ENCODE measurements at places on chromosomes 13 and 19.
A peak's percentile ranks its signal among the peaks of the same experiment; 100 is the strongest.

DNA sequence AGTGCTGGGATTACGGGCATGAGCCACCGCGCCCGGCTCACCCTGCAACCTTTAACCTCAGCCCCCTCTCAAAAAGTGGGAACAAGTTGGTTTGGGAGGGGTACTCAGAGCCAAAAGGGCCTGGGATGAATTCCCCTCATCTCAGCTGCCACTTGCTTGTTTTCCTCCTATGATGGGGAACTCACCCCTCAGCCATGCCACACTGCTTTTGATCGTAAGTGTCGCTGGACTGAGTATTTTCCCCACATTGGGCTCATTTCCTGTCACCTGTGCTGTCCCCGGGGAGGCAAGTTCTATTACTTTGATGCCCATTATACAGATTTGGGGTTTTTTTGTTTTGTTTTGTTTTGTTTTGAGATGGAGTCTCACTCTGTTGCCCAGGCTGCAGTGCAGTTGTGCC is 6.5 kb downstream of the R3HDM4 start:
- no peak overlapping the region for H3K4me3 ChIP-seq
- H3K36me3 ChIP-seq = no peaks in the 10 kb centered on the region
- H3K27me3 ChIP-seq = no peaks in the 10 kb centered on the region
- H3K4me1 ChIP-seq = no peaks in the 10 kb centered on the region

GRCh38 chr19:44156475-44156874 is 8.4 kb upstream of the ZNF226 start:
- no peaks in the 10 kb centered on the region for H3K27me3 ChIP-seq
- H3K4me3 ChIP-seq = peak overlapping the region; percentile 8
- H3K36me3 ChIP-seq = peaks cover 10% of the 10 kb centered on the region
- H3K27ac ChIP-seq = no peak overlapping the region
- DNase-seq = no peak
- H3K4me1 ChIP-seq = no peaks in the 10 kb centered on the region

DNA sequence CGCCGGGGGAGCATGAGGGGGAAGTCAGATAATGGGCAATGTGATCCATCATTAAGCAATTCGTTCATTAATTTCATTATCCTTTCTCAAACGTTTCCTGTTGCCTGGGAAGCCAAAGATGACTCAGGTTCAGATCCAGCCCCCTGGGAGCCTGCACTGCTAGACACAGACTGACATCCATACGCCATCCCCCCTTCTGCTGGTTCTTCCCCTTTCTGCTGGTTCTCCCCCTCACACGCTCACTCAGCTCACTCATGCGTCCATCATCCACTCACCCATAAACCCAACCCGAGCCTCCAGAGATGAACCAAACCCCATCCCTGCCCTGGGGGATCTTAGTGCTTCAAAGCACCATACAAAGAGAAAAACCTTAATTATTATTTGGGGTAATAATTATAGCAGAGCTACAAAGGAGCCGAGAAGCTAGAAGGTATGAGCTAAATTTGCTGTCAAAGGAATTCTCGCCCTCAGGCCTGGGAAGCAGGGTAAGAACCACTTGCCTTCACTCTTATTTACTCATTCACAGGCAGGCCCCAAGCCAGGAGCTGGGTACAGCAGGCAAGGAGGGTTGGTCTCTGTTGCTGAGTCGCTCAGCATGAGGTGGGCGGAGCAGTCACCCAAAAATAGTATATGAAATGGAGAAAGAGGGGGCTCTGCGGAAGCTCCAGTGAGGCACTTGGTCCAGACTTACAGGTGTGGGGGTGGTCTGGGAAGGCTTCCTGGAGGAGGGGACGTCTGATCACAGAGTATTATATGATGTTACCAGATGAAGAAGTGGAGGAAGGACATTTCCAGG is 7.0 kb upstream of the ZNF444 start:
- no peak overlapping the region for H3K4me3 ChIP-seq
- no peaks in the 10 kb centered on the region for H3K36me3 ChIP-seq
- H3K27me3 ChIP-seq = no peaks in the 10 kb centered on the region
- no peak overlapping the region for H3K27ac ChIP-seq

DNA sequence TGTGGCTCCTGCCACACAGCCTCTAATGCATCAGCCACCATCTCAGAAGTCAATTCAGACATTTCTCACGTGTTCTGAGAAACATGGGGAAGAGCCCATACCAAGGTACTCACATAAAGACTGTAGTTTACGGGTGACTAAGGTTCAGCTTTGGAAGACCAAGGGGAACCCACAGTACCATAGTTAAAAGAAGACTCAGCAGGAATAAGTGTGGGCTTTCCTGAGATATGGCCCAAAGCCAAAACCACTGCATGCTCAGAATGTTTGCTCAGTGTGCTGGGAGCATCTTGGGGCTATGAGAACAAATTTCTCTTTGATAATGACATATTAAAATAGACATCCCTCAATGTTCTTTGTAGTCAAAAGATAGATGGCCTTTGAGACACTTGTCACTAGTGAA is 283.8 kb downstream of the DCT start:
- no peak overlapping the region for H3K27ac ChIP-seq
- H3K27me3 ChIP-seq = no peaks in the 10 kb centered on the region
- no peak overlapping the region for H3K4me3 ChIP-seq
- peaks cover 8% of the 10 kb centered on the region for H3K4me1 ChIP-seq

- H3K4me3 ChIP-seq = no peak overlapping the region
- no peaks in the 10 kb centered on the region for H3K36me3 ChIP-seq
- DNase-seq = no peak
- H3K27ac ChIP-seq = no peak overlapping the region
- H3K4me1 ChIP-seq = no peaks in the 10 kb centered on the region
Observed at GRCh38 chr13:109226631-109227030, 559.8 kb downstream of the IRS2 start.

DNA sequence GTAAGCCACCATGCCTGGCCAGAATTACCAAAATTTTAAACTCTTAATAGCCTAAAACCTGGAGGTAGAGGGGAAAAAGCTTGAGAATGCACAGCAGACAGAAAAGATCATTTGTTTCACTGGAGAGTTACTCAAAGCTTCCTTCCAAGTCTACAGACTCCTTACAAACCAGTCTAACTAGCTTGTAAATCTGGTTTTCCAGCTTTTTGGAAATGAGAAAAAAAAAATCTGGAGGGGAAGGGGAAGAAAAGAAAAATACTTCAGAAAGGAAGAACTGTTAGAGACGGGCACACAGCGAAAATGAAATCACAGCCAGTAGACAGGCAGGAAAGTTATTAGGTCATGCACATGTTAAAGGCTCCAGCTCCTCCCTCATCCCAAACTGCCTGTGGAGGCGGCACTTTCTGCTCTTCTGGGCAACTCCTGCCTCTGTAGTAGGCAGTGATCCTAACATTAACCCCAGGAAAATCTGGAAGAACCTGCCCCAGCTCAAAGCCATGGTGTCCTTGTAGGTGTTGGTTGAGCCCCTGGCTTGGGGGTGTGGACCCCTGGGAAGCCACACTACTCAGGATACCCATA is 17.3 kb downstream of the PARP4 start:
- H3K4me3 ChIP-seq = no peak overlapping the region
- no peaks in the 10 kb centered on the region for H3K4me1 ChIP-seq
- no peak for DNase-seq
- no peak overlapping the region for H3K27ac ChIP-seq

DNA sequence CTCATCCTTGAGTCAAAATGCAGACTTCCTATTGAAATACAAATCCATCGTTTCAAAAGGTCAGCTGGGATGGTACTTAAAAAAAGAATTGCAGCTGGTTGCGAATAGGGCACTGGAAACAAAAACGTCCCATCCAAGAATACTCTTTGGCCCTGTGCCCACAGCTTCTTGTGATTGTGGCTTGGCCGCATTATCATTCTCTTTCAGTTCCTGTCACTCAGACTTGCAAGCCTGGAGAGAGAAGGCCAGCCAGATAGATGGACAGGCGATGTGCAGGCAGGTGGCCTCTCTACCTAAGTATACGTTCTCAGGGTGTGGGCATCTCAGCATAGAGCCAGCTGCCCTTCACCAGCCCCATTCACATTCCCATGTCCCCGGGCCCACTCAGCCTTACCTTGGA is 208.5 kb upstream of the ZNF536 start:
- no peak overlapping the region for H3K4me3 ChIP-seq
- no peak for DNase-seq
- no peak overlapping the region for H3K27ac ChIP-seq
- H3K27me3 ChIP-seq = no peaks in the 10 kb centered on the region
- H3K4me1 ChIP-seq = no peaks in the 10 kb centered on the region

- DNase-seq = no peak
- no peaks in the 10 kb centered on the region for H3K4me1 ChIP-seq
- no peaks in the 10 kb centered on the region for H3K27me3 ChIP-seq
- H3K4me3 ChIP-seq = no peak overlapping the region
Observed at GRCh38 chr19:18029617-18030338, 21.8 kb downstream of the ARRDC2 start.

- H3K4me3 ChIP-seq = no peak overlapping the region
- DNase-seq = no peak
- H3K36me3 ChIP-seq = no peaks in the 10 kb centered on the region
- no peaks in the 10 kb centered on the region for H3K4me1 ChIP-seq
- H3K27ac ChIP-seq = no peak overlapping the region
Observed at GRCh38 chr13:39599842-39600241, 3.2 kb downstream of the LHFPL6 start.

- H3K4me1 ChIP-seq = no peaks in the 10 kb centered on the region
- H3K27me3 ChIP-seq = no peaks in the 10 kb centered on the region
- H3K36me3 ChIP-seq = no peaks in the 10 kb centered on the region
- DNase-seq = peak; percentile 80
- H3K4me3 ChIP-seq = no peak overlapping the region
- H3K27ac ChIP-seq = peak overlapping the region; percentile 2
Observed at GRCh38 chr13:27578121-27579030, 42.0 kb downstream of the LNX2 start.

DNA sequence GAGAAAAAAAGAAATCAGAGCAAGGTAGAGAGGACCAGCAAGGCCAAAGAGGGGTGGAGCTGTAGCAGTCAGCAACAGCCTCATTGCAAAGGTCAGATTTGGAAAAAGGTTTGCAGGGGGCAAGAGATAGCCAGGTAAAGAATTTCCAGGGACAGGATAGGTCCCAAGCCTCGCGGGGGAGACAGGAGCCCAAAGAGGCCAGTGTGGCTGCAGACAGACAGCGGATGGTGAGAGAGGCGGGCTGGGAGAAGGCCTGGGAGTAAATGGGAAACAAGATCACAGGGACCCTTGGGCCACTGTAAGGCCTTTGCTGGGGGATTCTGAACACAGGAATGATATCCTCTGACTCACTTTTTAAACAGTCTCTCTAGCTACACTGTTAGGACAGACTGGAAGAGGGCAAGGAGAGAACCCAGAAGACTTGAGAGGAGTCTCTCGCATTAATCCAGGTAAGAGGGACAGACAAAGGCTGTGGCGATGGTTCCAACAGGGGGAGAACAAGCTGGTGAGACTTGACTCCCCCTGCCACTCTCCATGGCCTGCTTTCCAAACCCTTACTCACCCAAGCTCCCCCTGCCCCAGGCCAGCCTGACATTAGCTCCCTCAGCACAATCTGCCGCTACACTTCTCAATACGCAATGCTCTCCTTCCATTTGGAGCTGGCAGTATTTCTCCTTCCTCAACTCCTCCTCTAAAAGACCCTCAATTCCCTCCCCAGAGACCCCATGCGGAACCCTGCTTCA is 31.8 kb downstream of the DOCK9 start:
- H3K36me3 ChIP-seq = no peaks in the 10 kb centered on the region
- H3K27me3 ChIP-seq = no peaks in the 10 kb centered on the region
- no peaks in the 10 kb centered on the region for H3K4me1 ChIP-seq
- H3K27ac ChIP-seq = no peak overlapping the region
- no peak overlapping the region for H3K4me3 ChIP-seq

DNA sequence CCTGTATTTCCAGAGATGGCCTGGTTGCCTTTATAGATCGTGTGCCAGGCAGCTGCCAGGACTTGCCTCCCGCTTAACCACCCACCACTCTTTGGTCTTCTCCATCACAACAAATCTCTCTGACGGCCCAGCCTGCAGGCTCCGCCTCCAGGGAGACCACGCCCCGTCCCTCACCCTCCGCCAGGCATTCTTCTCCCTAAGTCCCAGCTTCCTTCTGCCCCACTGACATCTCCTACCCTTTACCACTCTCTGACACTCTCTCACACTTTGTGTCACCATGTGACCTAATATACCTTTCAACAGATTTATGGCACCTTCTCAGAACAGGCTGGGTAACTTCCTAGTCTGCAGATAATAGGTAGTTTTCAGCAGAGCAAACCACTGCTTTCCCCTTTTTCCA is 95.1 kb downstream of the CAB39L start:
- H3K4me3 ChIP-seq = no peak overlapping the region
- H3K27ac ChIP-seq = no peak overlapping the region
- no peaks in the 10 kb centered on the region for H3K4me1 ChIP-seq
- H3K36me3 ChIP-seq = no peaks in the 10 kb centered on the region
- no peaks in the 10 kb centered on the region for H3K27me3 ChIP-seq

- no peaks in the 10 kb centered on the region for H3K27me3 ChIP-seq
- no peaks in the 10 kb centered on the region for H3K4me1 ChIP-seq
- H3K36me3 ChIP-seq = no peaks in the 10 kb centered on the region
Observed at GRCh38 chr13:102580552-102581169, 16.1 kb upstream of the TPP2 start.

GRCh38 chr19:4064149-4064495 is 2.6 kb downstream of the ZBTB7A start:
- peaks cover 6% of the 10 kb centered on the region for H3K27me3 ChIP-seq
- peak overlapping the region; percentile 81 for H3K27ac ChIP-seq
- DNase-seq = no peak
- peak overlapping the region; percentile 74 for H3K4me3 ChIP-seq
- H3K4me1 ChIP-seq = no peaks in the 10 kb centered on the region

DNA sequence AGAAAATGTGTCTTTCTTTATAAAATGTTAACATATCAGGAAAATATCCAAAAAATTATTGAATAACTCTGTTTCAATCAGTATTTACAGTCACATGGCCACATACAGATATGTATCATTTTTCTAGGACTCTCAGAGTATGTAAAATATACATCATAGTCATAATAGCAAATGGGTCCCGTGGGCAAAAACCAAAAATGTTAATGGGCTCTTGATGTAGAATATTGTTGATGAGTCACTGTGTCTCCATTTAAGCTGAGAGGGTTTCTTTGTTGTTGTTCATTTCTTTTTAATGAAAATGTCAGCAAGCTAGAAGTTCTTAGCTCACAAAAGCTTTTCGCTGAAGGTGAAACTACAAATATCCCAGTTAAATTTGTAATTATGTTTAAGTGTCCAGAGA is 1713.1 kb upstream of the PCDH20 start:
- DNase-seq = no peak
- no peaks in the 10 kb centered on the region for H3K4me1 ChIP-seq
- H3K36me3 ChIP-seq = no peaks in the 10 kb centered on the region
- no peak overlapping the region for H3K4me3 ChIP-seq
- no peaks in the 10 kb centered on the region for H3K27me3 ChIP-seq

- H3K27ac ChIP-seq = no peak overlapping the region
- no peaks in the 10 kb centered on the region for H3K4me1 ChIP-seq
- H3K36me3 ChIP-seq = no peaks in the 10 kb centered on the region
- no peak overlapping the region for H3K4me3 ChIP-seq
- no peaks in the 10 kb centered on the region for H3K27me3 ChIP-seq
- DNase-seq = no peak
Observed at GRCh38 chr13:44224450-44225149, 149.0 kb upstream of the SERP2 start.

- peaks cover 10% of the 10 kb centered on the region for H3K4me1 ChIP-seq
- no peak for DNase-seq
- H3K27me3 ChIP-seq = no peaks in the 10 kb centered on the region
- H3K27ac ChIP-seq = peak overlapping the region; percentile 10
- H3K4me3 ChIP-seq = no peak overlapping the region
Observed at GRCh38 chr13:46489586-46490023, 63.4 kb upstream of the LRCH1 start.

- DNase-seq = no peak
- no peaks in the 10 kb centered on the region for H3K4me1 ChIP-seq
- H3K27ac ChIP-seq = no peak overlapping the region
- no peaks in the 10 kb centered on the region for H3K27me3 ChIP-seq
Observed at GRCh38 chr13:90615236-90615635, 732.3 kb upstream of the MIR17HG start.

GRCh38 chr13:44692173-44692713 is 116.1 kb upstream of the TSC22D1 start:
- peak; percentile 76 for DNase-seq
- H3K4me3 ChIP-seq = no peak overlapping the region
- no peaks in the 10 kb centered on the region for H3K27me3 ChIP-seq
